A549 treated with GW870086 at 1 μM for 4 hours (cell line): ENCODE measurements at places on chromosomes 3 and 15. TPM values are rescaled to one million over a fixed set of nuclear protein-coding genes. Genes with fewer than 3 reads are reported as not detected.

CGNL1 gene
- total RNA-seq, result 0.58 to 0.78 TPM (median 0.69 TPM) in 5 replicates

MYL3 gene
- total RNA-seq, result 0.35 TPM in 1 of 5 replicates, not detected in the others

SCAANT1 gene
- not detected in 5 replicates for total RNA-seq

GOLGA8R gene
- total RNA-seq, result 0.15 to 0.30 TPM (median 0.17 TPM) in 5 replicates

ANKUB1 gene
- not detected in 5 replicates for total RNA-seq
